ENCODE measurements at places on chromosomes 2 and 18.

- DNase-seq: no peak
Measured at GRCh38 chr18:60667016-60667415, 294.4 kb upstream of the MC4R start.

DNA sequence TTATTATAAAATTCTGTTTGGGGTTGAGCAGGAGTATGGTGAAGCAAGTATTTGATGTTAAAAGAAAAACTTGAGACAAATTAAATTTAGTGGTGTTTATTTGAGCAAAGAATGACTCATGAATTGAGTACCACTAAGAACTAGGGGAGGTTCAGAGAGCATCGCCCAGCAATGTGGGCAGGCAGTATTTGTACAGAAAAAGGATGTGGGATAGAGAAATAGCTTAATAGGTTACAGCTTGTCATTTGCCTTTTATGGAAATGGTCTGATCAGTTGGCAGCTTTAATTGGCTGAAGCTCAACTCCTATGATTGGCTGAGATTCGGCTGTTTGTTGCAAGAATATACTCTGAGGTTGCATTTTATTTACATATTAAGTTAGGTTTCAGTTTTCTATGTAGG lies 68.2 kb downstream of the LRATD1 start:
- DNase-seq: no peak

DNA sequence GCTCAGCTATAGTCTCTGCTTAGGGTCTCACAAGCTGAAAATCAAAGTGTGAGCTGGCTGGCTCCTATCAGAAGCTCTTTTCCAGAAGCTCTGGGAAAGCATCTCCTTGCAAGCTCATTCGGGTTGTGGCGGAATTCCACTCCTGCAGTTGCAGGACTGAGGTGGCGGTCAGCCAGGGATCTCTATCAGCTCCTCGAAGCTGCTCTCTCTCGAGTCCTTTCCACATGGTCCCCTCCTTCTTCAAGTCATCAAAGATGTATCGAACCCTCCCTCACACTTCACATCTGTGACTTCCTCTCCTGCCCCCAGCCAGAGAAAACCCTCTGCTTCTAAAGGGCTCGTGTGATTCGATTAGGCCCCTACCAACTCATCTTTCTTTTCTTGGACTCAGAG lies 141.7 kb downstream of the ZFP36L2 start:
- DNase-seq: no peak

- no peak for DNase-seq
Measured at GRCh38 chr2:158931572-158931971, 36.9 kb upstream of the TANC1 start.

GRCh38 chr18:46046688-46047087 lies 25.4 kb downstream of the PSTPIP2 start:
- no peak for DNase-seq

GRCh38 chr2:107380912-107381311 lies 445.8 kb upstream of the RGPD4 start:
- DNase-seq: no peak

GRCh38 chr2:109304731-109305470 lies 175.9 kb downstream of the SH3RF3 start:
- no peak for DNase-seq

- DNase-seq: no peak
Measured at GRCh38 chr18:56579451-56579850, 58.9 kb downstream of the TXNL1 start.

- DNase-seq: no peak
Measured at GRCh38 chr2:50178050-50178449, 853.9 kb downstream of the NRXN1 start.
